ENCODE measurements at places on chromosomes 11 and 22.

DNA sequence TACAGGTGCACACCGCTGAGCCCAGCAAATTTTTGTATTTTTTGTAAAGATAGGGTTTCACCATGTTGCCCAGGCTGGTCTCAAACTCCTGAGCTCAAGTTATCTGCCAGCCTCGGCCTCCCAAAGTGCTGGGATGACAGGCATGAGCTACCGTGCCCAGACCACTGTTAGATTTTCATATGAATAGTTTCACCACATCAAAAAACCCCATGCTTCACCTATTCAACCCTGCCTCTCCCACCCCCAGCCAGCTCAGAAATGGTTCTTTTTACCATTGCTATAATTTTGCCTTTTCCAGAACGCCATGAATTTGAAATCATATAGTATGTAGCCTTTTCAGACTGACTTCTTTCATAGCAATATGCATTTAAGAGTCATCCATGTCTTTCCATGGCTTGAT, 37.9 kb downstream of the CDPF1 start:
- DNase-seq = no peak

GRCh38 chr22:38284042-38284402, 11.2 kb upstream of the TMEM184B start:
- DNase-seq = no peak

DNA sequence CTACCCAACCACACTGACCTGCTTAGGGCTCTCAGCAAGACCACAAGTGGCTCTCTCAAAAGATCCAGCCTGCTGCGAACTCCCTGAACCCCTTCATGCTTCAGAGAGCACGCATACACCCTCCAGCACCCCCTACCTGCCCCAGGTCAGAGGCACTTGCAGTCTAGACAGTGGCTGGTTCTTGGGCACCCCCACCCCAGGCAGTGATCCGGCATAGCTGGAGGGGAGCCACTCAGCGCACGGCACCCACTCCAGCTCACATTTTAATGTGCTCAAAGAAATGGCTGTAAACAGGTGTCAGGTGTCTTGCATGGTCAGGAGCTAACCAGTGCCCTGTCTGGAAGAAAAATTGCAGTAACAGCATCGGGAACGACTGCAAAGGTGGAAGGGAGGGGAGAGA, 140.8 kb downstream of the PKNOX2 start:
- DNase-seq = no peak

- no peak for DNase-seq
These were observed 4.5 kb downstream of the TTC9C start for GRCh38 chr11:62732830-62733229.

- DNase-seq = no peak
These were observed 110.3 kb upstream of the PITPNB start for GRCh38 chr22:28029201-28029948.
